Stimulated activated CD8-positive, alpha-beta memory T cell treated with anti-CD3 and anti-CD28 coated beads, Interleukin-4, amount 100 ng/mL, for 48 hours (primary cell): ENCODE measurements at places on chromosomes 4 and X.

GRCh38 chr4:110867251-110867960, 244.5 kb upstream of the PITX2 start:
- no peak for DNase-seq

DNA sequence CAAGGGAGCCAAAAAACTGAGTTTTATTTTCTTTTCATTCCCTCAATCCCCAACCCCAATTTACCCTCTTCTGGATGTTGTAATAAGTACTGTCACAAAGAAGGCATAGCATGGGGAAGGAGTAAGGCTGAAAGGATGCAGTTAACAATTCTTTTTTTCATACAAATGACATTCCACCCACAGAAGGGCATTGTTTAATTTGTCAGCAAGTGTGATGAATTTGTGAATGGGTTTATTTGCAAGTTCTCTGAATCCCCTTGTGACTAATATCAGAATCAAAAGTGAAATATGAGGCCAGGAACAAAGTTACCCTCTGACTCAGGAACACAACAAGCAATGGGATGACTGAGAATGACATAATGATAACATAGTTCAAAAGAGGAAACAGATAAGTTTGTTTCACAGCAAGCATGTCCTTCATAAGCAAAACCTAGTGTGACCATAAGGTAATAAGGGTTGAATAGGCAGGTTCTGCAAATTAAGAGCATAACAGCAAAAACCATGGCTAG, 2.1 kb downstream of the GEMIN8 start:
- no peak for DNase-seq

GRCh38 chr4:17232566-17233253, 279.2 kb downstream of the QDPR start:
- DNase-seq: no peak

- no peak for DNase-seq
Measured at GRCh38 chr4:173990126-173990868, 293.2 kb downstream of the FBXO8 start.

- no peak for DNase-seq
Measured at GRCh38 chrX:66001596-66001995, 38.3 kb downstream of the VSIG4 start.

DNA sequence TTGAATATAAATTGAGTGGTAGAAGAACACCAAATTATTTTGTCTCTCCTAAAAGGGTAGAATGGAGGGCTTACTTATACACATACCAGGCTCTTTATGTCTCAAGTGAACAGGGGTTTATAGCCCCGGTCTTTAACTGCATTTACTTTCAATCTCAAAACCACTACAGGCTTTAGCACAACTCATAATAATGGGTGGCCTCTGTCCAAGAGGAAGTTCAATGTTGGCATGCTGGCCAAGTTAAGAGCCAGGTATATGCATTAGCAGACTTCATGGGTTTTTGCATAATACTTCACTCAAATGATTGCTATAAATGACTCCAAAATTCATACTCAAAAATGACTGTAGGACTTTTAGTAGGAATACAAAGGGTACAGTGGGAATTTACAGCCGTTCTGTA, 118.5 kb upstream of the OTUD4 start:
- DNase-seq: no peak

DNA sequence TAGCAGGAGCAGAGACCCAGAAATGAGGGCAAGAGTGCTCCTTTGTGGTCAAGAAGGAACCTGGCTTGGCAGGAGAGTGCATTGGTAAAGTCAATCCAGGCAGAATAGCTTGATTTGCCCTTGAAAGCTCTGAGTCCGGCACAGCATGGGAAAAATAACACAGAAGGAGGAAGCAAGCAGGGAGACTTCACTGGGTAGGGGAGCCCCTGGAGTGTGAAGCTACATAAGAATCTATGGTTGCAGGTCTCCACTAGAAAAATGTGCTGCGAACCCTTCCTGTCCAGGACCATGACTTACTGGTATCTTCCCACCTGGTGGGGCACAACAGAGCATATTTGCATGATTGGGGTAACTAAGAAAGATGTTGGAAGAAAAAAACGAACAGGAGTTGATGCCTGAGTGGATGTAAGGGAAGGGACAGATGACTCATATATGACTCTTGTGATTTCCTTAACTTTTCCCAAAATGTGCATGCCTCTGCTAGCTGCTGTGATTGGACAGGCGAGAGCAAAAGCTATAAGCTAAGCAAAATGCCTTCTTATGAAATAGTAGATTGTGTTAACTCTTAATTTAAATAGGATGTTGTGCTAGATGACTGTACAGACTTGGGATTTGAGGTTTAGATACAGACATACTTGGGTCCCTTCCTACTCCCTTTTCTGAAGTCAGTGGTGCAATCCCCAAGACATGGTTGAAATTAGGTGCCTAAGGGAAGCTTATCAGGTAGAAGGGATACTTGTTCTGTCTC, 3.3 kb downstream of the IL13RA1 start:
- no peak for DNase-seq

DNA sequence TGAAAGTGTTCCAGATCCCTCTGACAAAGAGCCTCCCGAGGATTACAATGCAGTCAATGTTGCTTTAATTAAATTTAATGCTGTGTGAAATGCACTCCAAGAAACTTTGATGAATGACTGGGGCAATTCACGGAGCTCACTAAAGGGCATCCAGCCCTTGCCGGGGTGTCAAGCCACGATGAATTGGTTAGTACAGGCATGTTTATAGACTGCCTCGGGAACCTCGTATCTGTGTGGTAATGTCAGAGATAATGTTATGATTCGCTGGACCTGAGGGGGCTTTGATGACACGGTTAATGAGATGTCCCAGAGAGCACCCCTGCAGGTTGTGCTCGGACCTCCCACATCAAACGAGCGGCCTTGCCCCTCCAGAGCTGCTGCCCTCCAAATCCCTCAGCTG, 428.8 kb downstream of the NKX6-1 start:
- DNase-seq: no peak

DNA sequence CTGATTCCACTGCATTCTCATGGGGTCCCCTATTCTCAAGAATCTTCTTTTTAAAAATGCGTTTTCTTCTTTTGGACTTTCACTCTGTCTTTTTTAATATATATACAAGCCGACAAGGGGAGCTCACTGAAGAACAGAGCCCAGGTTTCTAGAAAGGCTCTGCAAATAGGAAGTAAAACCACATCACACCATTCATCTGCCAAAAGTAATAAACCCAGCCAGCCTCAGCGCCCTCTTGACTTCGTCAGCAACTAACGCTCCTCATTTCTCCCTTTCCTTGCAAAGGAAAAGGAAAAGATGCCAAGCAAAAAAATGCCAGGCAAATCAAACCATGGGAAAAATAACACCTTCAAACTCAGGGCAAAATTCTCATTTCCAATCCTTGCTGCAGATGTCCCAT, 136.4 kb downstream of the HHIP start:
- no peak for DNase-seq
